ENCODE measurements at places on chromosomes 16 and 17. TPM values are rescaled to one million over a fixed set of nuclear protein-coding genes. Genes with fewer than 3 reads are reported as not detected.

DNA sequence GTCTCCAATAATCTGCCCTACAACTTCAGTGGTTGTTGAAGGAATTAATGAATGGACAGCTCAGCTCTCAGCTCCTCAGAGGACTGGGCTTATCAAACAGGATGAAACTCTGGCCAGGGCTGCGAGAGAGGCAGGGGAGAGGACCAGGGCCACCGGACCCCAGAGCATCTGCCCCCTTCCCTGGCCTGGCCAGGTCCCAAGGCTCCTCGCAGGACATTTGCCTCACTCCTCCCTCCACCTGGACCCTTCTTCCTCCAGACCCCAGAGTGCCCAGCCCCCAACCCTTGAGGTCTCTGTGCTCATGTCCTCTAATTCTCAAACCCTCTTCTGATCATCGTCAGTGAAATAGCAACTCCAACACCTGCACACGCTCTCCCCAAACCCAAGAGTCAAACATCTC is 3.7 kb downstream of the CD300C start:
- DNase-seq, result no peak

PIK3R6 gene
- total RNA-seq, result not detected

CTF1 gene
- total RNA-seq, result 2.9 TPM

DNA sequence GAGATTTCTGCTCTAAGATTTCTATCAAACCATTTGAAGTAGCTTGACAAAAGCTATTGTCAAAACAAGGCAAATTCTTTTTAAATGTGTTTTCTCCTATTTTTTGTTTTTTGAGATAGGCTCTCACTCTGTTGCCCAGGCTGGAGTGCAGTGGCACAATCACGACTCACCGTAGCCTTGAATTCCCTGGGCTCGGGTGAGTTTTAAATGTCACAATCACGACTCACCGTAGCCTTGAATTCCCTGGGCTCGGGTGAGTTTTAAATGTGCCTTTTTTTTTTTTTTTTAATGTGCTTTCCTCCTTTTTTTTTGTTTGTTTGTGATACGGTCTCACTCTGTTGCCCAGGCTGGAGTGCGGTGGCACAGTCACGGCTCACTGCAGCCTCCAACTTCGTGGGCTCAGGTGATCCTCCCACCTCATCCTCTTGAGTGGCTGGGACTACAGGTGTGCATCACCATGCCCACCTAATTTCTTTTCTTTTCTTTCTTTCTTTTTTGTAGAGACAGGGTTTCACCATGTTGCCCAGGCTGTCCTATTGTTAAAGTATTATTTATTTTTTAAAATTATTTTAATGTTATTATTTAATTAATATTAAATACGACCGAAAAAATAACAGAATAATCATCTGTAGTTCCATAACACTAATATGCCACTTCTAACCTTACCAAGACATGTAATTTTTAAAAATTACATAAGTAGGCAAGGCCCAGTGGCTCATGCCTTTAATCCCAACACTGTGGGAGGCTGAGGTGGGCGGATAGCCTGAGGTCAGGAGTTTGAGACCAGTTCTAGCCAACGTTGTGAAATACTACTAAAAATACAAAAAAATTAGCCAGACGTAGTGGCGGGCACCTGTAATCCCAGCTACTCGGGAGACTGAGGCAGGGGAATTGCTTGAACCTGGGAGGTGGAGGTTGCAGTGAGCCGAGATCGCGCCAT is 69.7 kb upstream of the FA2H start:
- DNase-seq, result no peak

DNA sequence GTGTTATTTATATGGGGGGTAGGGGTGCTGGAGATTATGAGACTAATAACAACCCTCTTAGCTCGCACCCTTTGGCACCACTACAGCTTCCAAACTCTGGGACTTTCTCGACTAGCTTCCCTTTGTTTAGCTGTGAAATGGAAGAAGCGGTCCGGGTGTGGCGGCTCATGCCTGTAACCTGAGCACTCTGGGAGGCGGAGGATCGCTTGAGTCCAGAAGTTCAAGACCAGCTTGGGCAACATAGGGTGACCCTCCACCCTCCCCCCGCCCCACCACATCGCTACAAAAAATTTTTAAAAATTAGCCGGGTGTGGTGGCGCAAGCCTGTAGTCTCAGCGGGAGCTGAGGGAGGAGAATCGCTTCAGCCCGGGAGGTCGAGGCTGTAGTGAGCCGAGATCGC is 814 bp upstream of the CDH3 start:
- DNase-seq, result no peak

ABCA8 gene
- total RNA-seq, result 0.23 TPM

- no peak for DNase-seq
These were observed 3.5 kb upstream of the ITGAE start for GRCh38 chr17:3804503-3804931.

SYT17 gene
- total RNA-seq, result 5.4 TPM

GRCh38 chr16:54652201-54652770 is 278.4 kb upstream of the IRX5 start:
- DNase-seq, result no peak

PIPOX gene
- 2.4 TPM for total RNA-seq

PRSS21 gene
- total RNA-seq, result not detected

GDPD3 gene
- 2.5 TPM for total RNA-seq

DNA sequence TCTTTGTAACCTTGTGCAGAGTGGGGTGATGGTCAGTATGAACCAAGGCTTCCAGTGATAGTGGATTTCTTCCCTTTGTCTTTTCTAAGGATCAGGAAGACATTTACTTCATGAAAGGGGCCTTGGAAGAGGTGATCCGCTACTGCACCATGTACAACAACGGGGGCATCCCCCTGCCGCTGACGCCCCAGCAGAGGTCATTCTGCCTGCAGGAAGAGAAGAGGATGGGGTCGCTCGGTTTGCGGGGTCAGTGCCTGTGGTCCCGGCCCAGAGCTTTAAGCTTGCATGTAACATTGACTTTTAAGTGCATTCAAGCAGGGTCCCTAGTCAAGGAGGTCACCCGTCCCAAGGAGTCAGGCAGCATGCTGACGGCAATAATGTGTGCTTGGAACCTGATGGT is 56.0 kb downstream of the MEAK7 start:
- no peak for DNase-seq

DNA sequence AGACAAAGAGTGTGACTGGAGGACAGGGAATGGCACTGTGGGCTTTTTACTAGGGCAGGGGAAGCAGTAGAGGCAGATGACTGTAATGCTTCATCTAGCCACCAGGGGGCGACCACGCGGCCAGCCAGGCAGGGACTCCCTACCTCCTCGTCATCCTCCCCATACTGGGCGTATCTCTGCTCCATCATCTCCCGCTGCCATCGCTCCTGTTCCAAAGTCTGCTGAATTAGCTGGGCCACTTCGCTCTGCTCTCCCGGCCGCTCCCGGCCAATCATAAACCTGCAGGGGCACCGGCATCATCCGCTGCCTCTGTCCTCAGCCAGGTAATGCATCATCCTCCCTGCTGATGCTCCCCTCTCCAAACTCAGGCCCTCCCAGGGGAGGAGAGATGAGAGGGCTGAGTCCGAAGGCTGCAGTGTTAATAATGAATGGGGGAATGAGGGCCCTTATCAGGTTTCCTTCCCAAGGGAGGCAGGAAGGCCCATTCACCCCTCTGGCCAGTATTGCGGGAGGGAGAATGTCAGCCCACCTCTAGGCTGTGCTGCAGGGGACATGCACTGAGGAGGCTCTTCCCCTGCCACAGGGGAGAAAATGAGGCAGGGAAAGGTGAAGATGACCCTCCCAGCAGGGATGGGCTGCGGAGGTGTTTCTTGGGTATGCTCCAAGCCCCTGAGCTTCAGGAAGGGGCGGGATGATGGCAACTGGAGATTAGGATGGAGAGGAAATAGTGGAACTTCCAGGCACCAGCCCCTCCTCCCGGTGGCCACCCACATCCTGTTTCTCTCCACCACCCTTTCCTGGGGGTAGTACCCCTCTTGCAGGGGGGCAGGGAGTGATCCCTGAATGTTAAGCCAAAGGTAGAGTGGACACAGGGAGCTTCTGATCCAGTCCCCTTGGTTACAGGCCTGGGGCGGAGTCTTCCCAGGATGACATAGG is 10.3 kb upstream of the SAMD14 start:
- DNase-seq, result no peak

OTOP2 gene
- total RNA-seq, result not detected

STH gene
- total RNA-seq, result not detected

GRCh38 chr17:50170662-50171370 is 5.0 kb downstream of the SGCA start:
- DNase-seq, result no peak

GRCh38 chr17:237406-237955 is 56.0 kb upstream of the DOC2B start:
- DNase-seq, result no peak

GRCh38 chr16:54602666-54603065 is 316.1 kb upstream of the IRX3 start:
- no peak for DNase-seq

DNA sequence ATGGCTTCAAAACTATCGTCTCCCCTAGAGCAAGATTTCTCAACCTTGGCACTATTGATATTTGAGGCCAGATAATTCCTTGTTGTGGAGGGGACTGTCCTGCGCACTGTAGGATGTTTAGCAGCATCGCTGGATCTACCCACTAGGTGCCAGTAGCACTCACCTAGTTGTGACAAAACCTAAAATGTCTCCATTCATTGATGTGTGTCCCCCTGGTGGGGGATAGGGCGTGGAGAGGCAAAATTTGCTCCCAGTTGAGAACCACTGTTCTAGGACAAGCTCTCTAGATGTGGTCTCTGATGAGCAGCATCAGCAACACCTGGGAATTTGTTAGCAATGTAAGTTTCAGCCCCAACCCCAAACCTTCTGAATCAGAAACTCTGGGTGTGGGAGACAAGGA is 259.0 kb downstream of the XYLT1 start:
- DNase-seq, result no peak

- DNase-seq, result no peak
These were observed 24.6 kb downstream of the HIGD1B start for GRCh38 chr17:44872131-44872768.

- DNase-seq, result no peak
These were observed 60.5 kb downstream of the ADAMTS18 start for GRCh38 chr16:77374384-77374783.

LRRC36 gene
- 0.54 TPM for total RNA-seq

DNA sequence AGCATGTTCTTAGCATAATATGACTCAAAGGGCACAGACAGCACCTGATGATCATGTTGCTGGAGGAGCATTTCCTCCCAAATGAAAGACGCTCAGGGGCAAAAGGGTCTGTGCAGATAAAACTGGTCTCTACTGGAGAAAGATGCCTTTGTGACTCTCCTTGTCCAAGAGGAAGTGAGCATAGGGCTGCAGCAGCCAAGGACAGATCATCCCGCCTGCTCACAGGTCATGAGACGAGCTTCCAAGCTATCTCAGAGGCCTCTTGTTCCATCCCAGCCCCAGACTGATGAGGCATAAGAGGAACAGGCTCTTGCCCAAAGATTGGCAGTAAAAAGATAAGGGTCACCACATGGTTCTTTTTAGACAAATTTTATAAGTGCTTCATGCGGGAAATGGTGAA is 141.8 kb downstream of the KATNIP start:
- no peak for DNase-seq

NDUFAF8 gene
- total RNA-seq, result 75.8 TPM

DNA sequence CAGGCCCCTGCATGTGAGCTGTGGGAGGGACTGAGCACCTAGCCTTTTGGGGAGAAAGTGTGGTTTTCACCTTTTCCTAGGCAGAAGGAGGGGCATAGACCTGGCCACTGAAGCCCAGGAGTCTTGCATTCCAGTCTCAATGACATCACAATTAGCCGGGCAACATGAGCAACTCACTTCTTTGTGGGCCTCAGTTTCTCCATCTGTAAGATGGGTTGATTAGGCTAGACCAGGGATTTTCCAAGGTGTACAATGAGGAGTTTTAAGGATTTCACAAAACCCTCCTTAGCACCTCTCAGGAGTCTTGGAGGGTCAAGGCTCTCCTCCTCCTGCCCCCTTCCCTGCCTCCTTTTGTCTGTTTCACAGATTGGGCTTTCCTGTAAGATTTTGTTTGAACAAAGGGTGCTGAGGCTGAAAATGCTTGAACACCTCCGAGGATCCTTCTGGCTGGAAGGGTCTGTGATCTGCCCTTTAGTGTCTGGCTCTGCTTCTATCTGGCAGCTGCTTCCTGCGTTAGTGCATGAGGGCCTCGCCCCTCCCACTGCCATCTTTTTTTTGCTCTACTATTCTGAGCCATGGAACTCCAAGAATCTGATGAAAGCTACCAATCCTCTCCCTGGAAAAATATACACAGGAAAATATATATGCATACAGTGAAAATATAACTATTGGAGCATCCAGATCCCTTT is 52.4 kb upstream of the ETV4 start:
- DNase-seq, result no peak

DNA sequence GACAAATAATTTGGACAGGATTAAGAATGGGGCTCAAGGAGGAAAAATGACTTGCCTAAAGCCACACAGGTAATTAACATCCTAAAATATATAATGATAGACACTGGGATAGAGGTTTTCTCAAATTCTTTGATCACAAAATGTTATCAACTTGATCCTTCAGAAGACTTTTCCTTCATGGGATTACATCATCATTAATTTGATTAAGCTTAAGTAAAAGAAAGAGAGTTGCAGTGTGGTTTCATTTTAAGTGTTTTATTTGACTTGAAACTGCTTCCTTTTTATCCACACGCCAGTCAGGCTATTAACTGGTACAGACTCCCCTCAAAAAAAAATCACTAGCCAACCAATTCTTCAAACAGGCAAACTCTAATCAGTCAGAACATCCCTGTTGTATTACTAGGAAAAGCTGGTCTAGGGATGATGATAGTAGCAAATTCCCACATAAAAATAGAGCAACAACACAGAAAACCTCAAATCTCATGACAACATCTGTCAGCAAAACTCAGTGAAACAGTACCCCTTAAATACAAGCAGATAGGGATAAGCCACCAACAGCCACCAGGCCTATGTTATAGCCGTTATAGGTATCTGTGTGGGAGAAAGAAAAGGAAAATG is 32.5 kb downstream of the AKAP10 start:
- DNase-seq, result no peak

DNA sequence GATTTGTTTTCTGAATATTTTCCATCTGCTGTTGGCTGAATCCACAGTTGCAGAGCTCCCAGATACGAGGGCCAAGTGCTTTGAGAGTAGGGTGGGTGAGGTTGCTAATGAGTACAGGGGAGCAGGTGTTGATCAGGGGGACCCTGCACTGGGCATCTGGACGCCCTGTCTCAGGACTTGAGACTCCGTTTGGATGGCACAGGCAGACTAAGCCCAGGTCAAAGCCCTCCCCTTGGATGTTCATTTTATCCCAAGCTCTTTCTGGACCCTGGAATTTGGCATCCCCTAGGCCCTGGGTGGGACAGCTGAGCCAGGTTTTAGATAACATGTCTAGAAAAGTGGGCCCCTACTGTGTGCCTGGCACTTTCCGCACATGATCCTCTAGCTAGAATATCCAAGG is 12.1 kb downstream of the USP6 start:
- no peak for DNase-seq

- no peak for DNase-seq
These were observed 23.2 kb upstream of the CYTH1 start for GRCh38 chr17:78805301-78805700.

Data from Panc1 (cell line).